ENCODE measurements at places on chromosomes 2 and 18. TPM values are rescaled to one million over a fixed set of nuclear protein-coding genes. Genes with fewer than 3 reads are reported as not detected.

DNA sequence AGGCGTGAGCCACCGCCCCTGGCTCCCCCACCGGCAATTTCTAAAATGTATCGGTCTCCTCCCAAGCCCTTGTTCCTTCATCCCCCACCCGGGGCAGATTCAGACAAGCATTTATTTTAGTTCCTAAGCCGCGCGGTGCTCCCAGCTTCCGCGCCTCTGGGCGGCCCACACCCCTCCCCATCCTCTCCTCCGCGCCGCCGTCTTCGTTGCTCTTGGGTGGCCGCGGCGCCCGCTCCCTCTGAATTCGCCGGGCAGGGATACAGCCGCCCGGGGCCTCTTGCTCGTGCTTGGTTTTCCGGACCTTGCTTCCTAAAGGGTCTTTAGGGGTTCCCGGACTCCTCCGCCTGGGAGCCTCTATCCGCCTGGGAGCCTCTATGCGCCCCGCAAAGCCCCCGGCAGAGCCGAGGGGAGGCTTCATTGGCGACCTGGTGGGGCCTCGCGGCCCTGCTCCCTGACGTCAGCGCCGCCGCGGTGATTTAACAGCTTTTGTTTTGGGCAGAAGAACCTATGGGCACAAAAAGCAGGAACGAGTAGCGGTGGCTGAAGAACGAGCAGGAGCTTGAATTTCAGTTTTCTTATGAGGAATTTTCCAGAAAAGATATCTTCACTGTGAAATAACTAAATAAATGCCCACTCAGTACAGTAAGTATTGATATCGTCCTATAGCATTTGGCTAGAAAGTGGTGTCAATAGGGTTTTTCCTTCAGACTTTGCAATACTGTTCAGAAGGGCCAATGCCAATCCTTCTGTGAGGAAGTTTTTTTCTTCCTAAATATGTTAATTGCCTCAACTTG lies 37.3 kb downstream of the PRKRA start:
- peak; percentile 60 for DNase-seq
- no peaks in the 10 kb centered on the region for H3K4me1 ChIP-seq
- H3K36me3 ChIP-seq: no peaks in the 10 kb centered on the region
- H3K4me3 ChIP-seq: peak overlapping the region; percentile 67
- no peaks in the 10 kb centered on the region for H3K27me3 ChIP-seq

DNA sequence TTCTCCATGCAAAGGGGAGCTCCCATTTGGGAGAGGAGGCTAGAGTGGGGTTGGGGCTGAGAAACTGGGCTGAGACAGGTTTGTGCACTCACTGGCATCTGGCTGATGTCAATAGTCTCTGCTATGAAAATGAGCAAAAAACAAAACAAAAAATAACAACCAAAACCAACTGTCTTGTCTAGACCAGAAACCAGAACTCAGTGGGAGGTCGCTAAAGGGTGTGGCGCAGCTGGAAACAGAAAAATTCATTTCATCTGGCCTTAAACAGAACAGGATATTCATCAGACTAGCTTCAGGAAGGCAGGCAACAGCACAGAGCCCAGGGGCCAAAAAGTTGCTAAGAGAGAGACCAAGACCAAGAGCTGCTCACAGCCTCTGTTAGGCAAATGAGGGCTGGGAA lies 126.1 kb downstream of the THNSL2 start:
- no peaks in the 10 kb centered on the region for H3K4me1 ChIP-seq
- H3K4me3 ChIP-seq: no peak overlapping the region
- H3K27ac ChIP-seq: no peak overlapping the region
- H3K36me3 ChIP-seq: no peaks in the 10 kb centered on the region
- DNase-seq: no peak

- H3K27ac ChIP-seq: no peak overlapping the region
- no peaks in the 10 kb centered on the region for H3K4me1 ChIP-seq
- no peak overlapping the region for H3K4me3 ChIP-seq
Observed at GRCh38 chr2:105062158-105062557, 24.3 kb downstream of the MRPS9 start.

DNA sequence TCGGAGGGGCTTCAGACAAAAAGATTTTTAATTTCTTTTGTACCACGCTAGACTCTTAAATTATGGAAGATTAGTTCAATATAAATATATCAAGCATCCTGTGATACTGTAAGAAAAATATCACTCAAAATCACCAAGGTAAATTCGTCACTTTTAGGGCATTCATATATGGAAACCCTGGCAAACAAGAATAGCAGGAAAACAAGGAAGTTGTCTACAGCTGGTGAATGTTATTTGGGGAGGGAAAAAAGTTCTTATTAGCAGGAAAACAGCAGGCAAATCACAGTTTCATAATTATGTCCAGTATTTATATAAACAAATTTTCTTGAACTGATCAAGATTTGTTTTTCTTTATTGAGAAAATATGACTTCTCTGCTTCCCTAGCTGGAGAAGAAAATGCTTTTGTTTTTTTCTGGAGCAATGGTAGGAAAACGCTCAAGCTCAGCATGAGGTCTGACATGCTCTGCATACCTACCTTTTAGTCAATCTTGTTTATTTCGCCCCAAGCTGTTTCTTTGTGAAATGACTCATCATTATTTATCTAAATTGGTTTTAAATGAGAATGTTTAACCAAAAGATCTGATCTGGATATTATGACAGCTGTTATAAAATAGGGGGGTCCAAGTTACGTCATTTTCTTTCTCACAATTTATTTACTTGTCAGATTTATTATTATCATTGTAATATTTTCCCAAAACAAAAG lies 14.7 kb downstream of the LINC00305 start:
- no peaks in the 10 kb centered on the region for H3K36me3 ChIP-seq
- H3K4me1 ChIP-seq: no peaks in the 10 kb centered on the region
- DNase-seq: no peak
- H3K27me3 ChIP-seq: no peaks in the 10 kb centered on the region

DNA sequence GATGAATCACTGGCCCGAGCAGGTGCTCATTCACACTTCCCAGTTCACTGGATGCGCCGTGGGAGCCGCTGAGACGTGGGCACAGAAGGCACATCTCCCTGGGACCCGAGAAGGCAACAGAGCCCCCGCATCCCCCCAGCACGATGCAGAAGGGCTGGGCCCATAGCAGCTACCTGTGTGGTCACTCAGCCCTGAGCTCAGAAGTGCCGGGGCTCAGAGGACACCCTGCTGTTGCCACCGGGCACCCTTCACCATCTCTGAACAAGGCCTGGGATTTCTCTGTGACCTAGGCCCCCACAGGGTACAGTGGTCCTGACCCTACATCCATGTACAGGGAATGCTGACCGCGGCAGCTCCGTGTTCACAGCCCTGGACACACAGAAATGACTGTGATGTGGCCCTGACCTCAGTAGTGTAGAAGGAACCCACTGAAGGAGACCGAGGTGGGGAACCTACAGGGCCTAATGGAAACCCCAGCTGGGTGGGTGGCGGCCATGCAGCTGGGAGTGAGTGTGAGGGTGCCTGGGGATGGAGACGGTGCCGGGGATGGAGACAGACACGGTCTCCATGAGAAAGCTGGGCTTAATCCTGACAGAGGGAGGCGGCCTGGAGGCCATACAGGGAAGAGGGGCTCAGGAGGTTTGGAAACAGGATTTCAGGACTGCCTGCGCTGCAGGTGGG lies 111.9 kb upstream of the OTOS start:
- DNase-seq: no peak
- H3K4me1 ChIP-seq: peaks cover 5% of the 10 kb centered on the region
- H3K27me3 ChIP-seq: no peaks in the 10 kb centered on the region
- no peak overlapping the region for H3K4me3 ChIP-seq

DNA sequence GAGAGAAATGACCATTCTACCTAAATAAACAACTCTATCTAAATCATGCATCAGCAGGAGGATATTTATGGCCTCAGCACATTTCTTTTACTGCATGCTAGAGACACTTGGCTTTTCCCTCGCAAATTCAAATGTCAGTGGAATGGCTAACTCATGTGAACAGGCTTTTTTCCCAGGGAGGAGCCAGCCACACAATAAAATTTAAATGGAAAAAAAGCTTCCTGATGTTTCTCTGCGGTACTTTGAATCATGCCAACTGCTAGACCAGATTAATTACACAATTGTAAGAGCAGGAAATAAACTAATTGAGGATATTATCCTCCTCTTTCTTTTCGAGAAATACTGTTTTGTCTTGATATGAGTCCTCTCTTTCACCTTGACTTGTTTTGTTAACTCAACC lies 676.3 kb downstream of the IRS1 start:
- no peak for DNase-seq
- no peak overlapping the region for H3K4me3 ChIP-seq
- peaks cover 13% of the 10 kb centered on the region for H3K4me1 ChIP-seq
- no peaks in the 10 kb centered on the region for H3K36me3 ChIP-seq
- H3K27me3 ChIP-seq: no peaks in the 10 kb centered on the region
- no peak overlapping the region for H3K27ac ChIP-seq

- no peak overlapping the region for H3K4me3 ChIP-seq
- H3K4me1 ChIP-seq: no peaks in the 10 kb centered on the region
- H3K36me3 ChIP-seq: no peaks in the 10 kb centered on the region
- no peak overlapping the region for H3K27ac ChIP-seq
Observed at GRCh38 chr18:11866764-11867163, 15.6 kb downstream of the CHMP1B start.

GRCh38 chr18:31487246-31488015 lies 10.5 kb upstream of the DSG2 start:
- no peak for DNase-seq
- no peaks in the 10 kb centered on the region for H3K4me1 ChIP-seq
- H3K27me3 ChIP-seq: peaks cover 3% of the 10 kb centered on the region
- no peak overlapping the region for H3K27ac ChIP-seq
- no peak overlapping the region for H3K4me3 ChIP-seq

GRCh38 chr2:172821370-172822338 lies 86.0 kb downstream of the RAPGEF4 start:
- no peak for DNase-seq
- no peaks in the 10 kb centered on the region for H3K4me1 ChIP-seq
- H3K4me3 ChIP-seq: no peak overlapping the region
- H3K27me3 ChIP-seq: no peaks in the 10 kb centered on the region
- no peaks in the 10 kb centered on the region for H3K36me3 ChIP-seq

GRCh38 chr2:234702731-234703225 lies 205.9 kb upstream of the ARL4C start:
- no peaks in the 10 kb centered on the region for H3K36me3 ChIP-seq
- no peaks in the 10 kb centered on the region for H3K4me1 ChIP-seq
- no peak overlapping the region for H3K4me3 ChIP-seq
- no peak overlapping the region for H3K27ac ChIP-seq
- H3K27me3 ChIP-seq: no peaks in the 10 kb centered on the region
- no peak for DNase-seq

DNA sequence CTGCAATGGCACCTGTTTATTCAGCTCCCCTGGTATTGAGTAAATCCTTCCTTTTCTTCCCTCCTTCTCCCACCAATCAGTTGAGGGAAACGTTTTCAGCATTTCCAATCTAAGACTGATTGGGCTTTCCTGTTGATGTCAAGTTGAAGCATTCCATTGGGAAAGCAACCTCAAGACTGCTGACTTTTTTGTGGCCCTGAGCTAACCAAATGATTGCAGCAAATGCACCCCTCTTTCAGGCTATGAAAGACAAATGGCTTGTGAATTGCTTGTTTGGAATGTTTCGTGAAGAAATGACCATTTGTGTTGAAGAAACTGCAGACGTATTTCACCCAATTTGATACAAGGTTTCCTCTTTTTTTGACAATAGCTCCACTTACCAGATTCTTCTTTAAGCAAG lies 303.5 kb downstream of the EPHA4 start:
- no peak overlapping the region for H3K27ac ChIP-seq
- no peaks in the 10 kb centered on the region for H3K36me3 ChIP-seq
- no peaks in the 10 kb centered on the region for H3K4me1 ChIP-seq
- H3K4me3 ChIP-seq: no peak overlapping the region

DNA sequence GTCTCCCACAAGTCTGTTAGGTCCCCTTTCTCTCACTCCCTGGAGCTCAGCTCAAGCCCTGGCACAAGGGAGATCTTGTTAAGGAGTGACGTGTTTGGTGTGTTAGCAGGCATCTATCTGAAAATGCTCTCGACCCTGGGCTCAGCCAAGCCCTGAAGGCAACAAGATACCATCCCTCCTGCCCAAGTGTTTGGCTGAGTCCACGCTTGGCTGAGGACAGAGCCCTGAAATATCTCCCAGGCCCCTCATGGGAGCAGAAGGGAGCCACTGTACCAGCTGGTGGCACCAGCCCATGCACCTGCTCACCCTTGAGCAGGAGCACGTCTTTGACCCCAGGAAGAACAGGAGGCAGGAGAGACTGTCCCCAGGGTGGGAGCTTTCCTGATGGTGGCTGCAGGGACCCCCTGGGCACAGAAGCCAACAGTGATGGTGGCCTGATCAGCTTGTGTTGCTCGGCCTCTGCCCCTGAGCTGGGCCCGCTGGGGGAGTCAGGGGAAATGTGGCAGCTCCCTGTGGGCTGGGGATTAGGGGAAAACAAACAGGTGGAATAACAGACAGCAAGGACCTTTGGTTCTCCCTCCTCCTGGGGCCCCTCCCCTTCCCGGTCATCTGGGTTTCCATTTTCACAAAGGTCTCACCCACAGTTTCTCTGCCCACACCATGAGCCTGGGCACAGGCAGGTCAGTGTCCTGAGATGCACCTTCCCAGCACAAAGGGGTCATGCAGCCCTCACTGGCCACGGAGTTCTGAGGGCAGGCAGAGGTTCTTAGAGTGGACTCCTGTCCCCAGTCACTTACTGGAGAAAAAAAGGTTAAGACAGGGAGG lies 91.6 kb downstream of the RHOB start:
- peak overlapping the region; percentile 25 for H3K4me3 ChIP-seq
- DNase-seq: peak; percentile 40
- peak overlapping the region; percentile 94 for H3K27ac ChIP-seq

DNA sequence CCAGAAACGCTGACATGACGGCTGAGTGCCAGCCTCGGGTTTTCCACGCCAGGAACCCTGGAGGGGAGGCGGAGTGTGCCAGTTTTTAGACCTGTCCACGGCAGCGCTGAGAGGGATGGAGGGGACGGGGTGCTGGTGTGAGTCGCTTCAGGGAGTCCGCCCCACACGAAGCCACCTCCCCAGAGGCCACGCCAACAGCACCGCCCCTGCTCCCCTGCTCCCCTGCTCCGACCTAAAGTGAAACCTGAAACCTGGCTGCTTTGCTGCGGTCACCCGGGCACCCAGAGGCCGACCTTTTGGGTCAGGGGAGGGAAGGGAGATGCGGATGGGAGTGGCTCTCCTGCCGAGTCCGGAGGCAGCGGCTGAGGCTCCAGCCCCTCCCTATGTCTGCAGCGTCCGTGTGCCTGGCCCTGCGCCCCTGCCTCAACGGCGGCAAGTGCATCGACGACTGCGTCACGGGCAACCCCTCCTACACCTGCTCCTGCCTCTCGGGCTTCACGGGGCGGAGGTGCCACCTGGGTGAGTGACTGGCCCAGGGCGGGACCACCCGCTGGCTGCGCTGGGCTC lies 38.1 kb downstream of the SNED1 start:
- no peak overlapping the region for H3K4me3 ChIP-seq
- peaks cover 8% of the 10 kb centered on the region for H3K36me3 ChIP-seq
- H3K27ac ChIP-seq: no peak overlapping the region
- DNase-seq: peak; percentile 34
- H3K4me1 ChIP-seq: no peaks in the 10 kb centered on the region

The CRYGC gene
- not detected for total RNA-seq

The EGR4 gene
- total RNA-seq: not detected

The AGXT gene
- total RNA-seq: 1,548 TPM

The DTNB gene
- total RNA-seq: 3.8 TPM

The RAPGEF4 gene
- total RNA-seq: 1.5 TPM
